NCI-H345 (cell line): ENCODE measurements at places on chromosomes 5 and 9.

- no peak for DNase-seq
Measured at GRCh38 chr5:168992016-168992415, 308.9 kb downstream of the SLIT3 start.

DNA sequence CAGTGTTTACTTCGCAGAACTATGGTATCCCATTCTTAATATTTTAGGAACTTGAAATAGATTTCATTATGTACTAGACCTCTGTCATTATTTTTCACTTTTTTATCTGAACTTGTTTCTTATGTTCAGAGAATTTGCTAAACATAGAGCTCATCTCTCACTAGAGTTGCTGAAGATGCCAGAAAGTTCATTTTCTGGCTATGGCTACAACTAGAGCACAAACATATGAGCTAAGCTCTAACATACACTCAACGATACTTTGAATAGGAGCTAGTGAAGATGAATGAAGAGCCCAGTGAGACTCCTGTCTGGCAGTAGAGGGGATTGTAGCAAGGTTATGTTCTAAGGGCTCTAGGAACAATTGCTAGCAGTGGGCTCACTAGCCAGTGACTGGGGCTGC is 582.2 kb downstream of the KIF4B start:
- DNase-seq: no peak

GRCh38 chr9:4506490-4506889 is 16.2 kb downstream of the SLC1A1 start:
- no peak for DNase-seq

GRCh38 chr9:125815568-125815967 is 68.4 kb downstream of the PBX3 start:
- DNase-seq: no peak

DNA sequence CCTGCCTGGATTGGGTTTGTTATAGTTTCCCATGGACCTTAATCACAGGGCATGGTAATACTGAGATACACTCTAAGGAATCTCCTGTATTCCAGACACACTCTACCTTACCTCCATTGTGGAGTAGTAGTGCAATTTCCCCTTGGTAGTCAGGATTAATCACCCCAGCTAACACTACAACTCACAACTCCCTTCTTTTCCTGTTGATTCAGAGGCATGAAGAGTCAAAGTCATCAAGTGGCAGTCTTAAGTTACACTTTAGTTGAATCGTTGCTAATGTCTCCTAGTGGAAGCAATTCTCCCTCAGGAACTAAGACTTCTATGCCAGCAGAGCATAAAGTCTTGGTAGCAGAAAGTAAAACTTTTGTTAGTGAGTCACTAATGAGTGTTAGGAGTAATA is 122.7 kb upstream of the APC start:
- DNase-seq: no peak

DNA sequence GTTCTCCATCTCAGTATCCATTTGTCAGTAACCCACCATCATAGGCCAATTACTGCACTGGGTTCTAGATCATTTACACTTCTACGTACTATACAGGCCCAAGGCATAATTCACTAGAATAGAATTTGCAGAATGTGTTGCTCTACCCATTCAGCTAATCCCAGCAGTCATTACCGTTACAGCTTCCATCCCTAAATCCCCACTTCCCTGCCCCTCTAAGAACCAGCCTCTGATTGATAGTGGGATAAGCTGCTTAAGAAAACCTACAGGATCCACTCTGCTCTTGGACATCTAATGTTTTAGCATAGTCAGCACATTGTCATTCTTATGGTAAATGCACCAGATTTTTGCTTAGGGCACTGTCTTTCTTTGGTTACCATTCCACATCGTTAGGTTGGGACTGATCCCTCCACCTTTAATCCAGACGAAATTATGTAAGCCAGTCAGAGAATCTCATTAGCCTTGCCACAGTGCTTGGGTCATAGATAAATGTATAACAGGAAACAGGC is 39.3 kb upstream of the CHD1 start:
- no peak for DNase-seq
